ENCODE measurements at places on chromosomes 1 and 21.
A peak's percentile ranks its signal among the peaks of the same experiment; 100 is the strongest.

DNA sequence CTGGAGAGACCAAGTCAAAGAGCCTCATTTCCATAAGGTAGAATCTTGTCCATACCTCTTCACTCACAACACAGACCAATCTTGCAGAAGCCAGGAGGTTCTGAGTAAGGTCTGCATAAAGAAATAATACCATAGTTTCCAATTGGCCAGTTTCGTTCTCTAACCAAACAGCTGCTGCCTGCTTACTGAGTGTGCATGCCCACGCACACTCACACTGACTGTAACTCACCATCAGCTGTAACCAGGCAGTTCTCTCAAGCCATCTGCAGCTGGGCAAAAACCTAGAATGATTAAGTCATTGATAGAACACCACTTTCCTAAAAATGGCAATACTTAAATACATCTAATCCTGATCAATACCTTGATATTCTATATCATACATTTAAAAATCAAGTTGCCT is 106.6 kb upstream of the VAV3 start:
- DNase-seq: no peak

- DNase-seq: no peak
Measured at GRCh38 chr1:89069951-89070350, 4.9 kb upstream of the GBP1 start.

GRCh38 chr1:185539277-185539943 is 194.8 kb upstream of the HMCN1 start:
- DNase-seq: no peak

DNA sequence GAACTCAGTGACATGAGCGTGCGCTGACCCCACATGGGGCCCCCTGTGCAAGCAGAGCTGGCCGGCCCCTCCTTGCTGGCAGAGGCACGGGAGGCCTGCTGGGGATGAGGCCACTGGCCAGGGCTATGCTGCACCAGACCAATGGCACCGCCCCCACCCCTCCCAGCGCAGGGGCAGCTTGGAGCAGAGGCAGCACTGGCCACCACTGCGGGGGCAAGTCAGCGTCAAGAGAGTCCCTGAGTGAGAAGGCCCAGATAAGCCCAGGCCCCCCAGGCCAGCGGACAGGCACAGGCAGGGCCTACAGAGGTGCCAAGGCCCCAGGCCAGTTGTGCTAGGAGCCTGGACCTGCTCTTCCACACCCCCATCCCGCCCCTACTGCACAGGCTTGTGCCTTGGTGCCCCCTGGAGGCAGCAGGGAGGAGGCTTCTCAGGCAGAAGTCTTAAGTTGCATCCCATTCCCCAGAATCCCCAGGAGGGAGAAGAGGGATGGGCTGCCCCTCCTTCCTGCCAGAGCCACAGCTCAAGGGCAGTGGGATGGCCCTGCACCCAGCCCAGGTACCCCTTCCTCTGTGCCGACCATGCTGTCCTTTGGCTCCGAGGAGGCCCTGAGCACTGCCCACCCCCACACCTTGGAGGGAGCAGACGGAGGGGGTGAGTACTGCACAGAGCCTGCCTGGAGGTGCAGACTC is 35.8 kb downstream of the EPHX1 start:
- DNase-seq: no peak

- peak; percentile 68 for DNase-seq
Measured at GRCh38 chr1:114216431-114217173, 62.9 kb upstream of the SYT6 start.

- DNase-seq: no peak
Measured at GRCh38 chr1:82755671-82756070, 954.9 kb downstream of the ADGRL2 start.

DNA sequence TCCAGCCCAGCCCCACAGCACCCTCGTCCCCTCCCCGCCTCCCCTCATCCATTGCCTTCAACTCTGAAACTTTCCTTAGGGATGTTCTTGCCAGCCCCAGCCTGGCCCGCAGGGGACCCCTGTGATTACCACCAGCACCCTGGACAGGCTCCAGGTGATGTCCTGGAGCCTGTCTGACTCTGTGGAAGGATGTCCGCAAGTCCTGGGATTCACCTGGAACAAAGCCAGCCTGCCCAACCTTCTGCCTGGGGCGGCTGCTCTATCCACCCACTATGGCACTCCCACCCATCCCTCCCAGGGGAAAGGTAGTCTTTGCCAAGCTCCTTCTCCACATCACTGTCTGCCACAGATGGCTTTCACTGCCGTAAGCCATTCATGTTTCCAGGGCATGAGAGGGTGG is 24.4 kb upstream of the PTPRF start:
- DNase-seq: no peak

DNA sequence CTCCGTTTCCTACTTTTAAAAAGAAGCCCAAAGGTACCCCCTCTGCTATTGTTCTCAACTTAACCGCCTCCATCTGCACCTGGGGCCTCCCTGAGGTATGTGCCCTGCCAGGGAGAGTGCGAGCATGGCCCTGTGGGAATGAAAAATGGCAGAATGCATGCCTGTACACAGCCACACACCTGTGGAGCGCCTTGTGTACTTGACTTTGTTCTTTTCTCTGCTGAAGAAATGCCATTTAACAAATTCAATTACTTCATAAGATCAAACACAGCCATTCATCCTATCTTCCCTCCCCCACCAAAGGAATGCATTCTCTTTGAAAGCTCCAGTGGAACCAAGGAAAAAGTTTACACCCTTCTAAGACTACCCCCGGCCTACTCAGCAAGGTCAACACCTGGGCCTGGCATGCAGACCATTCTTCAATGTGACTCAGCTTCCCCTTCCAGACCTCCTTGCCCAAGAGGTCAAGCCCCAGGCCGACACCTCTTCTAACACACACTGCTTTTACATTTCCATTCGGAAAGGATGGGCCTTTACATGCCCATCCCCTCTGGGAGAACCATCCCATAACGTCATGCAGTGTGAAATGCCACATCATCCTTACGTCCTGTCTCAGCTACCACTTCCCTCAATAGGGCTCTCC is 123.7 kb downstream of the SMYD2 start:
- DNase-seq: no peak

GRCh38 chr1:108082001-108082400 is 117.0 kb upstream of the VAV3 start:
- DNase-seq: no peak

GRCh38 chr1:209391792-209392191 is 191.7 kb upstream of the CAMK1G start:
- no peak for DNase-seq

- no peak for DNase-seq
Measured at GRCh38 chr1:151819976-151820623, 11.5 kb downstream of the RORC start.

DNA sequence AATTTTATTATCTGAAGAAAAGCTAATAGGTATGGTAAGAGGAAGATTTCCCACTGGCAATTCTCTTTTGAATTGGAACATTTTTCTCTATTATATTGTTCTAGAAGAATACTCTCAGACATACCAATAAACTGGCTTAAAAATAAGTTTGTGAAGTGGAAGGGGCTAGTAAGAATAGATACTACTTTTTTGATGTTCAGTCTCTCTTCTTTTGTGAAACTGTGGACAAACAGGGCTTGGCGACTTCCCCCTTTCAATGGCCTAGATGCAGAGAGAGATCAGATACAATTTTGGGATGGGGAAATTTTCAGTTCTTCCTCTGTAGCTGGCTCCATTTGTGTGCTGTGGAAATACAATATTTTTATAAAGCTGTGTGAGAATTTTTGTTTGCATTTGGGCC is 2.5 kb downstream of the PBX1 start:
- no peak for DNase-seq

DNA sequence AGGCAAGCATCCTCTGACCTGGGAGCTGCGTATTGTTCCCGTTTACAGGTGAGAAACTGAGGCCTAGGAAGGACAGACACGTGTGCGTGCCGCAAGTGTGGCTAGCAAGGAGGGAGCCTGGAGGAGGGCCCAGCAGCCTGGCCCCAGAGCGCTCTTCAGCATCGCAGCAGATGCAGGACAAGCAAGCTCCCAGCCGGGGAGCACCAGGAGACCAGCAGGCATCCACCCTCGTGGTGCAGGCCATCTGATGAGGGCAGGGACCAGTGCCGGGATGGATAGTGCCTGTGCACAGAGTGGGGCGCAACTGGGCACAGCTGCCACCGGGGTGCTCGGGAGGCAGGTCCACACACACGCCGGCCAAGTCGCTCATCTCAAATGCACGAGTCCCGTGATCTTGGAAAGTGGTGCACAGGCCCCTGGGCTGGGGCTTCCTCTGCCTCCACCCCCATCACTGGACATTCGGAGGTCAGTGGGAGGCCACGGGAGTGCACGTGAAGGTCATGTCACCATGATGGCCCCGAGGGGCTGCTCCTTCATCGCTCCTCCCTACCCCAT is 55.1 kb downstream of the COL18A1 start:
- no peak for DNase-seq

GRCh38 chr21:14548779-14549178 is 2.7 kb upstream of the SAMSN1 start:
- DNase-seq: no peak

DNA sequence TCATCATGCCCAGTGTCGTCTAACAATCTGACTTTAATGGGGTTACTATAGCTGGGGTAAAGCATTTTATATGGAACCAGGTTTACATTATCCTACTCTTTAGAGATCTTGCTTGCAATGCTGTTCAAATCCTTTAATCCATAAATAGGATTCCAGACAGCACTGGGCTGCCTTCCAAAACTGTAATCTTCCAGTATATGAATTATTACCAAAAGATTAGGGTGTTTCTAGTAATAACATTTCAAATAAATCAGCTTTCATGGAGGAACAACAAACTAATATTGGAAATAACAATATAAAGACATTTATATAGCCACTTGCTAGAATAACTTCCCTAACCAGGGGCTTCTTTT is 88.6 kb upstream of the PLXNA2 start:
- DNase-seq: no peak

DNA sequence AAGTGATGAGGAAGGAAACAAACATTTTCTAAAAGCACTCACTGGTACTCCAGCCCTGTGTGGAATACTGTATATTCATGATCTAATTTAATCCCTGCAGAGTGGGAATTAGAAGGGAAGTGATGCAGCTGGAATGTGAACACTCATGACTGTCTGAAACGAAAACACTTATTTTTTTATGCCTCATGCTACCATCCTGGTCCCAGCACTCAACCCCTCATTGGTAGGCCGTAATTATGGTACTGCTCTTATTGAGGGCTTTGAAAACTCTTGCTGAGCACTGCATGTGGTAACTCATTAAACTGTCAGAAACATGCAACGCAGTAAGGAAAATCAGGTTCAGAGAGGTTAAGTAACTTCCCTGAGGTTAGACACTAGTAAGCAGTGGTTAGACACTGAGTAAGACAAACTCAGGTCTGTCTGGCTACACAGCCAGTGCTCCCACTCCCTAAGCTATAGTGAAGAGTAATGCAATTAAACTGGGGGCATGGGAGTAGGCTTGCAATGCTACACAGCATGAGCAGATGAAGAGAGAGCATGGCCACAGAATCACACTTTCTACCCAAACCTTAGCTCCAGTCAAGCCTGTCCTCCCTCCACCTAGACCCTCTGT is 17.3 kb upstream of the TNFSF4 start:
- DNase-seq: no peak

DNA sequence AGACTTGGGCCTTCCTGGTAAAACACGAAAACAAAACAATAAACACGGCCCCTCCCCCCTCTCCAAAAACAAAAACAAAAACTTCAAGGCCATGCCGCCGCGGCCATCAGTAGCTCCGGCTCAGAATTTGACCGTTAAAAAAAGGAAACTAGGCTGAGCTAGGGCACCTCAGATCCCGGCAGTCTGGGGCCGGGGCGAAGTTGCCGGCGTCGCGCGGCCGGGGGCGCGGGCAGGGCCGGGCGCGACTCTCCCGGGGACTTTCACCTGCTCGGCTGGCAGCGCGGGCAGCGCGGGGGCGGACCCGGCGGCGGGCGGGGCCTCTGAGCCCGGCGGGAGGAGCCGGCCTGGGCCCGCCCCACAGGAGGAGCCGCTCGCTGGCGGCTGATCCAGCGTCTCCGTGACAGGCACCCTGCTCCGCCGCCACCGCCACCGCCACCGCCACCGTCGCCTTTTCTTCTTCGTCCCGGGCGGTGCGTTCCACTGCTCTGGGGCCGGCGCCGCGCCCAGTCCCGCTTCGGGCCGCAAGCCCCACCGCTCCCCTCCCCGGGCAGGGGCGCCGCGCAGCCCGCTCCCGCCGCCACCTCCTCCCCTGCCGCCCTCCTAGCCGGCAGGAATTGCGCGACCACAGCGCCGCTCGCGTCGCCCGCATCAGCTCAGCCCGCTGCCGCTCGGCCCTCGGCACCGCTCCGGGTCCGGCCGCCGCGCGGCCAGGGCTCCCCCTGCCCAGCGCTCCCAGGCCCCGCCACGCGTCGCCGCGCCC is at the start of gene NOS1AP:
NOS1AP (plus strand) TSS at position 358 of the 760 bp plus-strand sequence. CDS start 487 bp downstream, outside the sequence.
- no peak for DNase-seq

DNA sequence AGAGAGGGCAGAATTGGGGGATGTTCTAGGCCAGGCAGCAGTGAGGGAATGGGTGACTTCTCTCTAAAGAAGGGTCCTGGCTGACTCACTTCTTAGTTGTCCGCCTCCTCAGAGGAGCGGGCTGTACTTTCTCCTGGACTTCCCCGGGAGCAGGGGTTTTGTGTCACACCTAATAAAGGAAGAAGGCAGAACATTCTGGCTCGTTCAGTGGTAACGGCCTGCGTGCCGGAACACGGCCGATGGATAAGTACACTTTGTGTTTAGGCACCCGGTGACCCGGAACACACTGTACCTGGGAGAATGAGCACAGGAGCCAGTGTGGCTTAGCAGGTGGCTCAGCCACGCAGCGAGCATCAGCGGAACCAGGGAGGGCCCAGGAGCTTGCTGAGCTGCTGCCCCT is 84.7 kb downstream of the FBXO2 start:
- DNase-seq: no peak

- DNase-seq: no peak
Measured at GRCh38 chr1:110873856-110874255, 908 bp downstream of the CD53 start.

GRCh38 chr1:172167796-172168596 is 252.5 kb upstream of the C1orf105 start:
- no peak for DNase-seq

DNA sequence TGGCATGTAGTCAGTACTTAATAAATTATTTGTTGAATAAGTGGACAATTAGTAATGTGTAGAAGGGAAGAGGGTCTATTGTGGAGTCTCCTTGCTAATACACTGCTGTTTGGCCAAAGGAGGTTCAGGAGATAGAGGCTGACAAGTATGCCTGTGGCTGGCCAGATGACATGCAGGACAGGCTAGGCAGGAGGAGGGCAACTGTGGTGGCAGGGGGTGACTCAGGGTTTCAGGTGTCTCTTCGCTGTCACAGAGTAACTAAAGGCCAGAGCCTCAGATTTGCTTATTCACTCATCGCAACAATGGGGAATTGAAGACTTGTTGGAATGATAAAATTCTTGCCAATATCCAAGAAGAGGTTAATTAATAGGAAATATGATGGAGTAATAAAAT is 33.1 kb downstream of the THRAP3 start:
- no peak for DNase-seq

GRCh38 chr1:88150330-88150729 is 533.7 kb upstream of the PKN2 start:
- DNase-seq: no peak

- peak; percentile 24 for DNase-seq
Measured at GRCh38 chr1:101257500-101258325, 20.9 kb downstream of the S1PR1 start.

- no peak for DNase-seq
Measured at GRCh38 chr1:208691012-208691411, 446.8 kb upstream of the PLXNA2 start.

- no peak for DNase-seq
Measured at GRCh38 chr21:44925378-44925755, 4.7 kb upstream of the ITGB2 start.

GRCh38 chr1:3545363-3546047 is 65.8 kb downstream of the MEGF6 start:
- no peak for DNase-seq
